ENCODE measurements at places on chromosomes 2 and 18. TPM values are rescaled to one million over a fixed set of nuclear protein-coding genes. Genes with fewer than 3 reads are reported as not detected.

Gene APCDD1
- not detected for total RNA-seq

DNA sequence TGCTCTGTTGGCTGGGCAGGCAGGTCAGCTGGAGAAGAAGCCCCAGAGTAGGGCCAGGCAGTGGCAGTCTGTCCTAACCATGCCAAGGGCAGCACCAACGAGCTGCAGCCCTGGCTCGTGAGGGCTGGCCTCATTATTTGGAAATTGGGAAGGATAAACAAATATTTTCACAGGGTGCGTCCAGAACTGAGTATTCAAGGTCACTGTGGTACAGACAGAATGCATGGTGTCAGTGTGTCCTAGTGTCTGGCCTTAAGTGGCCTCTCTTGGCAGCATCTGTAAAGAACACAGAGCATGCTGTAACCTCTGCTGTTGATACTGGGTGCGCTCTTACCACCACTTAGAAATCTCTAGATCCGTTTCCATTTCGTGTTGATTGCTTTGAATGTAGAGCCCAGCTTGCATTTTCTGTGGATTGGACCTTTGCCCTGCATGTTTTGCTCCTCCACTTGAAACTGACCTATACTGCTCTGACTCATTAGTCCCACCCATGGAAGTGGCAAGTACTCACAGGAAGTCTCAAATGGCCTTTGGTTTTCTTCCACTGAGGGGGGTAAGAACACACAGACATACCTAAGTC is 88.2 kb downstream of the GREB1L start:
- DNase-seq, result no peak

DNA sequence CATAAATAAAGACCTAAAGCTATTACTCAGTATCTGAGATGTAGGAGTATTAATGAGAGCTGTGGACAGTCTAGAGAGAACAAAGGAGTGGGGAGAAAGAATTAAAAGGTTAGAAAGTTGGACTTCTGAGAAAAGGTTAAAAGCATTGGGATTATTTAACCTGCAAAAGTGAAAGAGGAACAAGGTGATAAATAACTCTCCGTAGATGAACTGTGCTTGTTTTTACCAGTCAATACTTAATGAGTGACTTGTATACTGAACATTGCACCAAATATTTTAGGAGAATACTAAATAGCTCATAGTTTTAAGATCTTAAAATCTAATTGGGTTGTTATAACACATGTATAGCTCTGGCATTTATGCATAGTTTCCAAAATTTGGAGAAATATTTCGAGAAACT is 137.5 kb downstream of the GPD2 start:
- DNase-seq, result no peak

GRCh38 chr2:98545591-98545990 is 62.7 kb downstream of the COA5 start:
- DNase-seq, result no peak

DNA sequence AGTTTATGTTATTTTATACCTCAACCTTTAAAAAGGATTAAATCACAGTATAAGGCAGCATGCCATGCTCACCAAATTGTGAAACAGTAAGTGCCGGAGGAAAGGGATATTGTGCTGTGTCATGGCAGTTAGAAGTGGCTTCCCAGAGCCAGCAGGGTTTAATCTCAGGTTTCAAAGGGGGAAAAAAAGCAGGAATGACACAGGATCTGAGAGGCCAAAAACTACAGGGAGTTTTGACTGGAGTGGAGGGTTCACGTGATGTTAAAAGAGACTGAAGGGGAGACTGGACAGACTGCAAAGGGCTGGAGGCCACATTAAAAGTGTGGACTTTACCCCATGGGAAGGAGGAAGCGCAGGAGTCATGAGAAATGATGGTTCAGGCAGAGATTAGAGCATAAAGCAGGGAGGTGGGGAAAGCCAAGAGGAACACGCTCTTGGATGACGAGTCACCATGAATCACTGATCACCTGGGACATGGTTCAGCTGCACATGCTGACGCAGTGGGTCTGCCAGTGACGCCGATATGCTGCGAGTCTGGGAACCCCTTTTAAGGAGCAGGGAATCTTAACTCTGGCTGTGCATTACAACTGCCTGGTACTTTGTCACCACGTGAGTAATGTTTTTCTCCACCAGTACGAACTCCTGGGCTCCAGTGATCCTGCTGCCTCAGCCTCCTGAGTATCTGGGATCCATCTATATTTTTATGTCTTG is 6.1 kb downstream of the CHMP1B start:
- no peak for DNase-seq

Gene SLC14A1
- 1.6 TPM for total RNA-seq

Gene FHL2
- not detected for total RNA-seq

DNA sequence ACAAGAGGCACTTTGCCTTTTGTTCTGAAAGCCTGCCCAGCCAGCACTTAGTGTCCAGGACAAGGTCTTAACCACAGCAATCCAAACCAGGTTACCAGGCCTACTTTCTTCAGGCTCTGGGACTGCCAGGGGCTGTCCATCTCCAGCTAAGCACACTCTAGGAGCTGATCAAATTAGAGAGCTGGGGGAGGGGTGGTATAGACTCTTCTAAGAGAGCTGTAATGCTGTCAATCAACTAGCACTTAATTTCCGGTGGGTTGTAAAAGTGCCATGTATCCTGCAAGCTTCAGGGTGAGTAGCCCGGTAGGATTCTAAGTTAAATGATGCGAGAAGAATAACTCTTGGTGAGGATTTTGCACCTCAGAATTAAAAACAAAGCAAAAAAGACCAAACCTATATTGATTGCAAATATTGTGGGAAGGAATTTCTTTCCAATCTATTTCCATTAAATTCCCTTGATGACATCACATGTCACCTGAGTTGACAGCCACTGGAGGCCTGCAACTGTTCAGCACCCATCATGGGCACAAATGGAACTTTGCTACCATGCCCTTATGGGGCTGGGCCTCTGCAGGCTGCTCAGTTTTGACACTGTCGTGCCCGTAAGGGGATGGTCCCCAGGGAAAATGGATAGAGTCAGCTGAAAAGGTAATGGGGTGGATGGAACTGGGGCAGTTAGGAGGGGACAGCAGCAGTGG is 8.7 kb upstream of the COX7A2L start:
- DNase-seq, result no peak

All from natural killer cell treated with Interleukin-12 subunit alpha and Interleukin-12 subunit beta and Interleukin-15 and Interleukin-18, amount 100 ng/mL, for 72 hours (primary cell).